Cardiac septum (tissue), 1 donor: ENCODE measurements at places on chromosomes 5 and 9. TPM values are rescaled to one million over a fixed set of nuclear protein-coding genes. Genes with fewer than 3 reads are reported as not detected.

- no peak for DNase-seq
Measured at GRCh38 chr5:98365126-98365525, 408.3 kb upstream of the RGMB start.

DNA sequence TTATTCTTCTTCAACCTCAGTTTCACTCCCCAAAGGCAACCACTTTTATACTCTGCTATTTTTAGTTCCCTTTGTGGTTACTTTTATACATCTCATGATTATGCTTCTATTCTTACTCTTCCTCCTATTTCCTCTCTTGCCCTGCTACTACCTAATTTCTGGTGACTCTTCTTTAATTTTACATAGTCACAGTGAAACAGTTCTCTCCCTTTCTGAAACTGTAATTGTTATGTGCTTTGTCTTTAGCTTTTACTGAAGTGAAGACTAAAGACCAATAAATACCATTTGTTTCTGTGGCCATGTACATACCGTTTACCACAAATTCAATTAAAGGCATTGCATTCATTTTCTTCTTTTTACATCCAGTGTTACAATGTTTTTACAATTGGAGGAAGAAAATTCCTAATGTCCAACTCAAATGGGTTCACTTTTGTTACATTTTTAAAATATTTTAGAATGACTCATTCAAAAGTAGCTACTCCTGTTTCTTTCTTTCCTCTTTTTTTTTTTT lies 410.6 kb downstream of the PSAT1 start:
- DNase-seq = no peak

Gene TLE1
- total RNA-seq = 9.8 TPM

GRCh38 chr5:68137511-68138140 lies 77.9 kb upstream of the PIK3R1 start:
- no peak for DNase-seq

Gene DPYSL3
- 51.1 TPM for total RNA-seq

Gene CACNA1B
- total RNA-seq = 0.70 TPM

GRCh38 chr9:3468421-3469205 lies 57.2 kb downstream of the RFX3 start:
- no peak for DNase-seq

DNA sequence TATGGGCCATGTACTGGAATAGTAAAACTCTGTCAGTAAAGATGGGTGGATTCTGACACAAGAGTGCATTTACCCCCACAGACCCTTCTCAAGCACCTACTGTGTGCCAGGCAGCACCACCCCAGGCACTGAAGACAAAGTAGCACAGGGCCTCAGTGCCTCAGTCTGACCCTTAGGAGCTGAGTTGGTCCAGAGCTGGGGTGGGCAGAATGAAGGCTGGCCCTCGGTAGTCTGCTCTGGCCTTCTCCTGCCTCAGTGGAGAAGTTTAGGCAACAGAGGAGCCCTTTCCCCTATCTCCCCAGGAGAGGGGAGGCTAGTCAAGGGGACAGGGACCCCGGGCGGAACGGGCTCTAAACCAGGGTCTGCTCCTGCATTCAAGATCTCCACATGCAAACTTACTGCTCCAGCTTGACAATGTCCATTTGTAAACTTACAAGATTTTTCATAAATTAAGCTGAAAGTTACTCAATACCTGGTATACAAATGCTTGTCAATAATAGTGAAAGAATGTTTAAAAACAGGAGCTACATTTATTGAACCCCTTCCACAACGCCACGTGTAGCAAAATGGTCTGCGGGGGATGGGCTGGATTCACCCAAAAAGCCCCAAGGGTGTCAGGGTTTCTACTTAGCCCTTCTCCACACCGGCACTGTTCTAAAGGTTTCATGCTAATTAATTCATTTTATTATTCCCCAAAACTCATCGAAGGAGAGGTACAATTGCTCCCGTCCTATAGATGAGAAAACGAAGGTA lies 1.5 kb downstream of the VDAC1 start:
- DNase-seq = no peak
